ENCODE measurements at places on chromosomes 2 and 18.
A peak's percentile ranks its signal among the peaks of the same experiment; 100 is the strongest.

DNA sequence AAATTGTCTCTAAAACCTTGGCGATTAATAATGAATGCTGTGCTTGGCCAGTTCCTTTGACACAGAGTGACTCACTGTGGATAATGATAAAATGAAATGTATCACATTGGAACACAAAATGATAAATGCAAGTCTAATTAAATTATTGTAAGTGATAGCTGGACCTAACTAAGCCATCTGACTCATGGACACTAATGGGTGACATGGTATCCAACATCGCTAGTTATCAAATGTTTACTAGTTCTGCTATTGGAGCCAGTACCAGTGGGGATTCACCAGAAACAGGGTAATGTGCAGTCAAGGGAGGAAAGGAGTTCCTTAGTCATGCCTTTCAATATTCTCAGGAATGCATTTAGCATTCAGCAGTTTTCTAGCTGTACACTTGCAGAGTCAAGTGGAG lies 736.3 kb upstream of the ACVR2A start:
- peak; percentile 20 for DNase-seq

DNA sequence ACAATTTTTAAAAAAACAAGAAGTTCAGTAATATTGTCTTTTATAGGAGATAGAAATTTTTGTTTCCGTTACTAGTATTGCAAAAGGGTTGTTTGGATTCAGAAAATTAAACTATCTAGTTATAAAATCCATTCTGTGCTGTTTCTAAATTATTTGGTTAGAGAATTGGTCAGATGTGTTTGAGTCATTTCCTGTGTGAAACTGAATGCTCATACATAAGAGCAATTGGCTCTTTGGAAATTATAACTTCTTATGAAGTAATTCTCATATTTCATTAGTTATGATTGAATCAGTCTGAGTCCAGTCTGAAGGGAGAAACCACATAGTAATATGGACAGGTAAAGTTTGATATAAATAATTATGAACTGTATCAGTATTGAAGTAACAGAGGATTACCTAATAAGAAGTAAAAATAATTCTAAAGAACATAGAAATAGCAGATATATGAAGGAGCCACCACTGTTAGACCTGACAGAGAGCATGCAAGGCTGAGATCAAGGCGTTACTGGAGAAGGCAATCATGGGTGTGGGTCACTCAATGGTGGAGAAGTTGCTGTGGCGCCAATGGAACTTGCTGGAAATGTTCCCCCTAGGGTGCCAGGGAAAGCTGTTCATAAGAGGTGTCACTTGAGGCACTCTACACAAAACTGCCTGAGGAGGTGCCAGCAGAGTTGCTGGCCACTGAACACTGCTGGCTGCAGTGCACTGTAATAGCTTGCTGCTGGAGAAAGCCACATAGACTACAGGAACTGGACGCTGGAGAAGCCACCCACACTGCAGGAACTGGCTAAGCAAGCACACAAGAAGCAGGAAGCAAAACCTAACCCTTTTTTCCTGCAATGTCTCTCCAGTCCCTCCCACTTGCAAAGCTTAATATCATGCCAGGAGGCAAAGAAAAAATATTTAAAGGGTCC lies 18.0 kb upstream of the FAP start:
- no peak for DNase-seq

DNA sequence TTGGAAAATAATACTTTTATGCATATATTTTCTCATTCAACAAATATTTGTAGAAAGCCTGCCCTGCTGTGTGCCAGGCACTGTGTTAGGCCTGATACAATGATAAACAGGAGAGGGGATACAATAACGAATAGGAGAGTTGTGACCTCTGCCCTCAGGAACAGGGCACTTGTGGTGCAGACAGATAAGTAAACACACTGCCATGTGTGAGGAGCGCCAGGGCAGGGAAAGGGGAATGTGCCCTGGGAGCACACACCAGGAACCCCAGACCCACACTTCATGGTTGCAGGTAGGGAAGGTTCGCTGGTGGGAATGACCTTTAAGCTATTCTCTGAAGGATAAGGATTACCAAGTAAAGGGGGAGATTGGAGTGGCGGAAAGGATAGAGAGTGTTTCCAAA lies 42.2 kb upstream of the DSC1 start:
- no peak for DNase-seq

DNA sequence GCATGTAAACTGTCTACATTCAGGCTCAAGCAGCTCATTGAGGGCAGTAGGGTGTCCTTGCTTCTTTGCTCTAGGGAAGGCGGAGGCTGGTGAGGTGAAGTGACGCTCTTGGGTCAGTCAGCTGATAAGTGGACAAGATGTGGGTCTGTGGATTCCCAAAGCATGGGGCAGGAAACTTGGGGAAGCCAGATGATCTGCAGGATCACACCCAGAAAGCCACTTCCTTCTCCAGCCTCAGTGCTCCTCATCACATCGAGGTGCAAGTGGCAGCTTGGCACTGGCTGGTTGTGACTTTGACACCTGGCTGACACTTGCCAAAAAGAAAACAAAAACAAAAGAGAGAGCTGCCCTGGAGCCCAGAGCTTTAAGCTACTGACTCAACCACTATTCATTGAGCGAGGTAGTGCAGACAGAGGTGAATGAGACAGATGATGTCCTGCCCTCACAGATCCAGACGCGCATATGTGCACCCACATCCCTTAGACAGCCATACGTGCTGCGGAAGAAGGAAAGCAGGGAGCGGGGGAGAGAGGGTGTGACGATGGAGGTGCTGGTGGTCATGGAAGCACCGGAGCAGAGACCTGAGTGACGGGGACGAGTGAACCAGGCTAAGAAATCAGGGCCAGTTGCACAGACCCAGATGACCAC lies 3.1 kb upstream of the CIB4 start:
- DNase-seq, result no peak

- no peak for DNase-seq
Observed at GRCh38 chr18:75945265-75945933, 517.9 kb upstream of the SMIM21 start.

DNA sequence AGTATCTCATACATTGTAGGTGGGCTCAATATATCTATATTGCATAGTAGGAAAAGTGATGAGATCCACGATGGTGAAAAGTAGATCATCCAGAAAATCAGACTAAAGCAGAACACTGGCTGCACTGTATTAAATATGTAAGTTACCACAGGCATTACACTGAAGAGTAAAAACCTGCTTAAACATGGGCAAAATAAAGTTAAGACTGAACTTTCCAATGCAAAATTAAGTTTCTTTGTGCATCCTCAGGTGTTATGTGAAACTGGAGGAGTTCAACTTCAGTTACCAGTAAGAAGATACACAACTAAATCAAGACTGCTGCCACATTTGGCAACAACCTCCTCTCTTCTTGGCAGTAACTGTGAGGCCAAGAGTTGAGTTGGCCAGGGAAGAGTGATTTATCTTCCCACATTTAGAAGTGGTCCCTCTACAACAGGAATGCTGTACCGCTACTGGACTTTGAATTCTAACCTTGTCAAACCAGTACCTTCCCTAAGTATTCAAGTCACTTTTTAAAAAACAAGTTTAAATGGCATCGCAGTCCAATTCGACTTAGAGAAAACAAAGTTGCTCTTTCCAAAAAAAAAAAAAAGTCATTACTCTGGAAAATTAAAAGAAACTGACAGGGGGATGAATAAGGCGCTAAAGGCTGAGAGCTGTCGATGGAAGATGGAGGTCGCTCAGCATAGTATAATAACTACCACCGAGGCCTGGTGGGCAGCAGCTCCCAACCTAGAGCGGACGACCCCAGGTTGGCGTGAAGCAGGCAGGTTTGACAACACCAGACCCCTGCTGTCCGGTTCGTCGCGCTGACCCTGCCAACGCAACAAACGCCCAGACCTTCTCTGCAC lies 1.1 kb downstream of the MAP4K3 start:
- DNase-seq, result peak; percentile 42

All from astrocyte of the cerebellum (primary cell).